ENCODE measurements at places on chromosomes 2 and 18.

GRCh38 chr2:69560147-69560482 lies 83.4 kb downstream of the AAK1 start:
- no peak for DNase-seq

GRCh38 chr2:109166811-109167210 lies 37.8 kb downstream of the SH3RF3 start:
- no peak for DNase-seq

- DNase-seq: no peak
Observed at GRCh38 chr2:95158891-95159619, 593 bp downstream of the ZNF514 start.

GRCh38 chr2:15797939-15798281 lies 142.4 kb upstream of the MYCN start:
- no peak for DNase-seq

DNA sequence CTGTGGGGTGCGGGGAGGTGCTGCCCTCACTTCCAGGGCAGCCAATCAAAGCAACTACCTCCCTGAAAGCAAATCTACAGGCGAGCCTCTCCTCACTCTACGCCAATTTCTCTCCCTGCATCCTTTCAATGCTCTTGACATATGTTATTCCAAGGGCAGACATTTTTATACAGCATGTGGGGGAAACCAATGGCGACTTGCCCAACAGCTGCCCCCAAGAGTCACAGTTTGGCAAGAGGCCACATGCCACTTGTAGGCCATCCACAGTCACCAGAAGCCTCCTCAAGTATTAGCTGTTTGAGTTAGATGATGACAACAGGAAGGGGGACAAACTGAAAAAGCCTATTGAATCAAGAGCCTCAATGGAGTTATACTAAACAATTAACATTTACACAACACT lies 114.6 kb downstream of the MYO5B start:
- no peak for DNase-seq
